Bronchial smooth muscle cell (primary cell): ENCODE measurements at places on chromosomes 1 and 21. TPM values are rescaled to one million over a fixed set of nuclear protein-coding genes. Genes with fewer than 3 reads are reported as not detected.

Gene SFN
- total RNA-seq: 0.47 and 1.8 TPM in 2 replicates

Gene FCGR3B
- total RNA-seq: not detected in 2 replicates

Gene SNAPIN
- total RNA-seq: 42.7 and 50.9 TPM in 2 replicates

Gene OR10Z1
- total RNA-seq: not detected in 2 replicates

Gene KCNH1
- not detected in 2 replicates for total RNA-seq

Gene SELL
- total RNA-seq: 0.09 and 0.16 TPM in 2 replicates

Gene PACC1
- total RNA-seq: 5.0 and 6.4 TPM in 2 replicates

Gene LRRC39
- 0.16 and 0.17 TPM in 2 replicates for total RNA-seq

Gene RBM11
- total RNA-seq: not detected in 2 replicates

Gene AXDND1
- total RNA-seq: 0.43 and 0.79 TPM in 2 replicates

Gene CFAP107
- total RNA-seq: not detected in 2 replicates

Gene PLA2G5
- 0.09 and 4.3 TPM in 2 replicates for total RNA-seq

Gene RNPC3
- 2.3 and 4.7 TPM in 2 replicates for total RNA-seq

Gene SPRR2E
- not detected in 2 replicates for total RNA-seq

Gene ABCA4
- total RNA-seq: 0.16 and 0.34 TPM in 2 replicates

Gene CALML6
- total RNA-seq: 0.60 and 0.63 TPM in 2 replicates

Gene SLC27A3
- 27.6 and 50.1 TPM in 2 replicates for total RNA-seq

Gene ZNF684
- 4.1 and 4.7 TPM in 2 replicates for total RNA-seq

Gene RNF186
- not detected in 2 replicates for total RNA-seq

Gene S100A8
- 0.32 TPM in 1 of 2 replicates, not detected in the other for total RNA-seq

Gene NPR1
- 1.9 and 9.4 TPM in 2 replicates for total RNA-seq

Gene FAM3B
- not detected in 2 replicates for total RNA-seq

Gene SPRR4
- not detected in 2 replicates for total RNA-seq

Gene RGS18
- 0.16 TPM in 1 of 2 replicates, not detected in the other for total RNA-seq

Gene IL19
- not detected in 2 replicates for total RNA-seq

Gene DMRTA2
- 0.09 TPM in 1 of 2 replicates, not detected in the other for total RNA-seq

Gene OR2T2
- not detected in 2 replicates for total RNA-seq

Gene FAM72C
- 0.09 and 0.16 TPM in 2 replicates for total RNA-seq

Gene CLDN8
- not detected in 2 replicates for total RNA-seq

Gene KIAA1614
- 7.9 and 12.0 TPM in 2 replicates for total RNA-seq
